ENCODE measurements at places on chromosomes 1 and 21.

DNA sequence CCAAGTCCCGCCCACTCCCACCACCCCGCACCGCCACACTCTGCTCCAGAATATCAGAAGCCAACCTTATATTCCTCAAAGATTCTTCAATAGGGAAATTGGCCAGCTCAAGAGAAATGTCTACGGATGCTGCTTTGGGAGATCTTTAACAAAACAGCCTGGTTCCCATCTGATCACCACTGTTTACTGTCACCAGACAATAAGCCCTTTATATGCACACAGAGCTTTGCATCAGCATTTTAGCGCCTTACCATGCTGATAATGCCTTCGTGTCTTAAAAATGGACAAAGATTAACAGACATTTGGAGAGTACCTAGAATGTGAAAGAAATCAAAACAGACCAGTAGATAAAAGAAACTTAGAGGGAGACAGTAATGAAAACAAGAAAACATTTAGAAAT lies 141.7 kb upstream of the SYT6 start:
- no peak for DNase-seq

DNA sequence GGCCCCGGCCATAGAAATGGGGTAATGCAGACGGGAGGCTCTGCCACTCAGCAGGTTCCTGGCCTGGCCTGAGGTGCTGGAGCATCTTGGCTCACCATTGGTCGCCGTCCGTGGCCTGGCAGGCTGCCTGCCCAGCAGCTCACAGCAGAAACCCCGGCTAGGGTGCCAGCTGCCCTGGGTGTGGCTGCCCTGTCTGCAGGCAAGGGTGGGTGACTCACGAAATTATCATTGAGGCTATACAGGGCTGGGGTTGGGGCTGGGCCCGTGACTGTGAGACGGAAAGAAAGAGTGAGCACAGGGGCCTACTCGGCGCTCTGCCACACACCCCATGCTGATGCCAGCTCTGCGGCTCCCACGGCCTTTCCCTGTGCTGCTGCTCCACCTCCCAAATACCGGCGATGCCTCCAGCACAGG lies 8.0 kb upstream of the PKP1 start:
- no peak for DNase-seq

DNA sequence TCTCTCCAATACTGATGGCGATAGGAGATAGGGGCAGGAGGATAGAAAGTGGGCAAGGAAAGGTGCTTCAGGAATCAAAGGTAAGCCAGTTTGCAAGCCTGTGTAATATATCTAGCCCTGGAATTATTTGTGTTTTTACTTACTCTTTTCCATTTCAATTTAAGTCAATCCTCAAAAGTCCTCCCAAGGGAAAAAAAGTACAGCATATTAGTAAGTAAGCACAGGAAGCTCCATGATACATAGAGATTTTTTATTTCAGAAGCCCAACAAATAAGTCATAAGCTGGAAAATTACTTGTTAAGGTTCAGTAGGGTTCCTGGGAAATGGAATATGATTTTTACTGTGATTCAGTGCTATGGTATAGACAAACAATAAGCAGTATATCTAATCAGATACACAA lies 337.7 kb upstream of the DUSP10 start:
- DNase-seq = no peak

GRCh38 chr1:157894613-157895165 lies 53.1 kb upstream of the CD5L start:
- DNase-seq = no peak

DNA sequence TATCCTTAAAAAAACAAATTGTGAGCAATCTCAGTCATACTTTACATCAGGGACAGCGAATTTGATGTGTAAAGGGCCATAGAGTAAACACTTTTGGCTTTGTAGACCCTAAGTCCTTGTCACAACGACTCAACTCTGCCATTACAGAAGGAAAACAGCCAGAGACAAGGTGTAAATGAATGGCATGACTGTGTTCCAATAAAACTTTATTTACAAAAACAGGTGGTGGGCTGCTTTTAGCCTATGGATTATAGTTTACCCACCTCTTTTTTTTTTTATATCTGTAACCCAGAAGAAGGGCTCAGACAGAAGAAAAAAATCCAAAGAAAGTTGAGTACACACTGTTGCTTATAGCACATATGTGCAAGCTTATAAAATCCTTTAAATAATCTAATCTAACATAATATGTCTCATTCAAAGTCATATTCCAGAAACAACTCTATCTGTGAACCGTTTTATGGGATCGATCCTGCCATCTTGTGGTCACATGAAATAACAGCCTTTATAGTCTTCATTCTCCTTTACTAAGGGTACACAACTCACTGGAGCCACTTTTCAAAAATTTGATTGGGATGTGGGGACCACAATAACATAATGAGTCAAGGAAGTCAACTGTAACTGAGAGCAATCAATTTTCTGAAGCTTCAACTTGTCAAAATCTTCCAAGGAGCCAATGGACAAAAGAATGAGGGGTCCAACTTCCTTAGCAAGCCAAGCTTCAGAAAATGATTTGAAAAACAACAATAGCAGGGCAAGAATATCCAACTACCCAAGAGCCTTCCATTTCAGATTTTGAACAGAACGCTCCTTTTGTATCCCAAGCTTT lies 142.2 kb upstream of the KRTAP19-8 start:
- DNase-seq = no peak

DNA sequence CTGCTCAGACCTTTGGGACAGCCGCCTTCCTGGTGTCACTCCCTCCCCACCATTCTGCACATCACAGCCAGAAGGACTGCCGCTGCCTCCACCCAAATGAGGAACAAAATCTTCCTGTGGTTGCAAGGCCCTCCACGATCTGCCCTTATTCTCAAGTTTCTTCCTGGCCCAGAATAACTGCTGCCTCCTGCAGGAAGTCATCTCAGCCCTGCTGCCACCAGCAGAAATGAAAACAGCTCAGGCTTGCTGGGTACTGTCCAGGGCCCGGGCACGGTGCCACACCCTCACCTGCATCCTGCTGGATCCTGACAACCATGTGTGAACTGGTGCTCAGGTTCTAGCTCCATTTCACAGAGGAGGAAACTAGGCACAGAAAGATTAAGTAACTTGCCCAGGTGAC lies 2.8 kb downstream of the CLDN19 start:
- no peak for DNase-seq

DNA sequence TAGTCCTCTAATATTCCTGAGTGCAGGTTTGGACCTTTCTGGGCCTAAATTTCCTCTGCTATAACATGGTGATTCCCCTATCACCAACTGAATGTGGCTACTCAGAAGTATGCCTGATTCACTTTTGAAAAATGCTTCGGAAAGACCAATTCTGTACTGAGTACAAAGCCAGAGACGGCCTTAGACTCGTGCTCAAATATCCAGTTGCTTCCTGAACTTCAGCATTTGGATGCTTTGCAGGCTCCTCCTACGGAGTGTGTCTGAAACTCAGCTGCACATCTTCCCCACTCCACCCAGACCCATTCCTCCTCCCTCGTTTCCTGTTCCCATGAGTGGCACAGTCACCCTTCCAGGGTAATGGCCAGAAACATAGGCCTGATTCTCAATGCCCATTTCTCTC lies 98.4 kb upstream of the GADD45A start:
- no peak for DNase-seq

DNA sequence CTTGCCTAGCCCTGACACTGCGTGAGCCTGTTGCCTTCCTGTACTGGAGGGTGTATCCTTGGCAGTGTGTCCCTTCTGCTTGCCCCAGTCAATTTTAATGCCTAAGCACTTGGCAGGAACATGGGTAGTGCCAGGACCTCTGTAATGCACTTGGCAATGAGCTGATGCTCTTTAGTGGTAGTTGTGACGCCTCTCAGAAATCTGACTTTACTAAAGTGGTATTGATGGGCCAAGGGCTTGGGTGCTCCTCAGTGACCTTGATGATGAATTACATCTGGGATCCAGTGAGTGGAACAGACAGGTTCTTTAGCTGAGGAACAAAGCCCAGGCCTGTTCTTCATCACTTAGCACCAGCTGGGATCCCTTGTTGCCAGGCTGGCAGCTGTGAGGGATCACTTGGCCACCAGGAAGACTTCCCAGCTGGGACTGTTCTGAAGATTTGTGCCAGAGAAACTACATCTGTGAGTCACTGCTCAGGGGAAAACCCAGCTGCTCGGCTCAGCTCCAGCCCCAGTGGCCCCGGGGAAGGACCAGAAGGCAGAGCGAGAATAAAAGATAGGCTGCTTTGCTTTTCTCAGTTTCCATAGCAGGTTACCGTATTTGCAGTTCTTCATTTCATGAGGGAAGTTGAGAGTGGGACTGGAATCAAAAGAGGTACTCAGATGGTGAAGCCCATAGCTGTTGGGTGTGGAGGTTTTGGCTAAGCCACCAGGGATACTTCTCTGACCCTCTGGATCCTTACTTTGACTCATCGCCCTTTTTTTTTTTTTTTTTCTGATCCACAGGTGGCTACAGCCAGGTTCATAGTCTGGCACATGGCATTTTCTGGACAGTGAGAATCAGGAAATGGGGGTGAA lies 28.5 kb upstream of the KCNA2 start:
- DNase-seq = peak; percentile 37

GRCh38 chr1:33132549-33132948 lies 49.3 kb downstream of the TRIM62 start:
- no peak for DNase-seq

DNA sequence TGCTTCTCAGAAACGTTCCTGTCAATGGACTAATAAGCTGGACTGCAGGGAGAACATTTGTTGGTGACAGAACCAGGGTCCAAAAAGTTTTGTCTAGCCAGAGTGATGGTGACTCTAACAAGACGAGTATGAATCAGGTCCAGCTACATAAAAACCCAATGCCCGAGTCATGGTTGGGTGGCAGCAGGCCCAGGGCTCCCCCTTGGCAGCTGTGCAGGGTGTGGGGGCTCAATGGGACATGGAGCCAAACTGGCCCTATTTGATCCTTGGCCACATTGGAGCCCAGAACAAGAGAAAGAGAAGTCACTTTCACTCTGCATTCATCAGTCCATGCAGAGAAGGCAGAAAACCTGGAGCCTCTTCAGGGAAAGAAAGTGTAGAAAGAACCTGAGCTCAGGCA lies 37.9 kb upstream of the TENT5C start:
- DNase-seq = no peak

GRCh38 chr1:111234258-111234657 lies 6.7 kb downstream of the CHI3L2 start:
- DNase-seq = no peak

GRCh38 chr1:58201492-58202106 lies 344.9 kb downstream of the OMA1 start:
- DNase-seq = no peak

DNA sequence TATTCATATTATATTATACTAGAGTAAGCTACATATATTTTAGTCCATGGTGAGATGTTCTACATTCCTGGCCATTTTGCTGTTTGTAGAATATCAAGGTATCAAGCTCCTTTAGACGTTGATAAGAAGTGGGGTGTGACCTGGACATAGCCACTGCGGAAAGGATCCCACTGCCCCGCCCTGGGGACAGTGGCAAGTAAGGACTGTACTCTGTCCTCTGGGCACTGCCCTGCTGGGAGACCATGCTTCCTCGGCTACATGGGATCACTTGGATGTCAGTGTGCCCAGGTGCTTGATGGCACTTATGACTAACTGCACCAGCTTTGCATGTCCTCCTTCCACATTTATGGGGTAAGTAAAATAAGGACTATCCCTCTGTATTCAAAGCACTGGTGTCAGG lies 46.3 kb upstream of the NTPCR start:
- DNase-seq = no peak

DNA sequence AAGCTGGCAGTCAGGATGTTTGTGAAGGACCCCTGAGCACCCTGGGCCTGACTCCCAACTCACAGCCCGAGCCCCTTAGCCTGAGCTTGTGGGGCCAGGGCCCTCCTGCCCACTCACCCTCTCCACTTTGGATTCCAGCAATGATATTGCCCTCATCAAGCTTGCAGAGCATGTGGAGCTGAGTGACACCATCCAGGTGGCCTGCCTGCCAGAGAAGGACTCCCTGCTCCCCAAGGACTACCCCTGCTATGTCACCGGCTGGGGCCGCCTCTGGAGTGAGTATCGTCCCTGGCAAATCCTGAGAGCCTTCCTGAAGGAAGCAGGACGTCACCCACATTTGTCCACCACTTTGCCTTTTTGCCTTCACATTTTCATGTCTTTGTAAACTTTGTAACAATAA lies 5.0 kb downstream of the CTRC start:
- DNase-seq = no peak

DNA sequence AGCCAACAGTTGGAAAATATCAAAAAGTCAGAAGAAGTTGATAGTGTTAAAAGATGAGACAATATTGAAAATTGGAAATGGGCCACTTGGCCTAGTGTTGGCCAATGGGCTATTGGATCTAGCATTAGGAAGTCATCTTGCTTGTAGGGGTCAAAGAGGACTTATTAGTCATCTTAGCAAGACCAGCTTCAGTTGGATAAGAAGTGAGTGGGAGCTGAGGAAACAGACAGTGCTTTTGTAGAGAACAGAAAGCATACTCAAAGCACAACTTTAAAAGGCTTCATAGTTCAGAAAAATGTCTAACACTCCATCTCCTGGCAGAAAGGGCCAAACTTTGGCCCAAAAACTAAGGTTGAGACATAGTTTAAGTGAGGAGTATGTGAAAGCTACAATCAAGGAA lies 139.9 kb upstream of the PKN2 start:
- no peak for DNase-seq

- no peak for DNase-seq
Observed at GRCh38 chr1:59025898-59026426, 242.1 kb upstream of the JUN start.

- DNase-seq = no peak
Observed at GRCh38 chr1:112673592-112674439, 643 bp upstream of the MOV10 start.

GRCh38 chr1:219498666-219499065 lies 114.2 kb downstream of the ZC3H11B start:
- no peak for DNase-seq

DNA sequence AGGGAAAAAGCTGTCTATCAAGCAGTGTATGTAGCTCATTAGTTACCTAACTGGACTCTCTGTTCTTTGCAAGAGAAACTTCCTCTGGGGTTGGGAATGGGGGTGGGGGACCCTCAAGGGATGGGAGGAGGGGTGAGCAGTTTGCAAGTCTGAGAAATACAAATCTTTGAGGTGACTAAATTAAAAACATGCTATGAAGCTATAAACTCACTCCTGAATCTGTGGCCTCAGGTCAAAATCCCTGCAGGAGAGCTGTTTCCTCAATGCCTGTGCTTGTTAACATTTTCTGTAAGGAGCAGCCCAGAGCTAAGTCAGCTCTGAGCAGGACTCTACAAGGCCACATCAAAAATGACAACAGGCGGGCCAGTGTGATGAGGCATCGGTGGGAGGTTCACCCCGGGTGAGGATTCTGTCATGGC lies 32.8 kb upstream of the PTPRC start:
- no peak for DNase-seq

Measured in stimulated activated CD8-positive, alpha-beta memory T cell treated with anti-CD3 and anti-CD28 coated beads, Interleukin-4, amount 100 ng/mL, for 4 hours (primary cell).